ENCODE measurements at places on chromosomes 13 and 19.

DNA sequence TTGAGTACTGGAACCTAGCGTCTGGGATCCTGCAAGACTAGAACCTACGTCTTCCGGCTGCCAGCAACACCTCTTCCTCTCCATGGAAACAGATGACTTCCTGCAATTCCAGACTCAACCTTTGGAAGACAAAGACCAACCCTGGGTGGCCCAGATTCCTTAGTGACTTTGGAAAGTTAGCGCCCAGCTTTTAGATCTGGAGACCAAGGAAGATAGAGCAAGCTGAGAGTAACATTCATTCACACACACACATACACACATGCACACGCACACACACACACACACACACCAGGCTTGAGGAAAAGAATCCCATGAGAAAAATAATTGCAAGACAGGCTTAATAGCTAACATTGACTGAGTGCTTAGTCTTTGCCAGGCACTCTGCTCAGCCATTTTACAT is 788.9 kb downstream of the UQCRFS1 start:
- no peak for DNase-seq

- peak; percentile 32 for DNase-seq
Measured at GRCh38 chr19:44512326-44513298, 12.3 kb upstream of the ZNF180 start.

- DNase-seq, result no peak
Measured at GRCh38 chr19:47741544-47742140, 3.7 kb upstream of the NOP53 start.

- no peak for DNase-seq
Measured at GRCh38 chr13:50942630-50943311, 33.2 kb downstream of the RNASEH2B start.

DNA sequence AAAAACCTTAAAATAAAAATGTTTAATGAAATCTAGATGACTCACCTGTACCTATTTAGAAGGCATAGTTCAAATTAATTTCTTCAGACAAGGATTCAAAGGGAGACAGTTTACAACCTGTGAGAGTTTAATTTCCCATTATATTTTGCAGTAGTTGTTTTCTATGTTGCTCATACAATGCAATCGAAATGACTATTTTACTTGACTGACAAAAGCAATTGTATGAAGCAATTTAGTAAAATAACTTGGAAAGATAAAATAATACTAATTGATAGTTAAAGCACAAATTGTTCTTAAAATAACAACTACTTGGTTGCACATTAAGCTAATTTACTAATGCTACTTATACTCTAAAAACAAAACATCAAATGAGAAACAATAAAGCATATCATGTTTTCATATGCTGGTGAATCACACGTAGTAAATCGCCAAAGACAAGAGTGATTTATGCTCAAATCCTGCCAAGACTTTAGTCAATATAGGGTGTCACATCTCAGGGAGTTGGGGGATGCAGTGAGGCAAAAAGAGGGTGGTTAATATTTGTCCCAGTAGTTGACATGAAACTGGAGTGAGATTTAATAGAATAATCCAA is 6.4 kb downstream of the DACH1 start:
- no peak for DNase-seq

DNA sequence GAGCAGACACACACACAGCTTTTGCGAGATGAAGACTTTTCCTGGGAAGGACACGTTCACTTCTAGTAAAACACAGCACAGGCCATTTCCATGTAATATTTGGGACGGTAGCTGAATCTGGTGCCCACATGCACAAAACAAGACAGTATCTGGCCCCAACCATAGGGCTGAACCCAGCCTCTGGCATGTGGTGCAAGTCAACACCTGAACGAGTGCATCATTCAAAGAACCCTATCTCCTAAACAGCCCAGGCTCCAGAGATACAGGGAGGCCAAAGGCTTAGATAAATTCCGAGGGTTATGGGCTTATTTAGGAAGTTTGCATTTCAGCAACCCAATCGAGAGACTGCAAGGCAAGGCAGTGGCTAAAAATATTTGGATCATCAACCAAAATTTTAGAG is 2.7 kb upstream of the TFDP1 start:
- DNase-seq, result no peak

DNA sequence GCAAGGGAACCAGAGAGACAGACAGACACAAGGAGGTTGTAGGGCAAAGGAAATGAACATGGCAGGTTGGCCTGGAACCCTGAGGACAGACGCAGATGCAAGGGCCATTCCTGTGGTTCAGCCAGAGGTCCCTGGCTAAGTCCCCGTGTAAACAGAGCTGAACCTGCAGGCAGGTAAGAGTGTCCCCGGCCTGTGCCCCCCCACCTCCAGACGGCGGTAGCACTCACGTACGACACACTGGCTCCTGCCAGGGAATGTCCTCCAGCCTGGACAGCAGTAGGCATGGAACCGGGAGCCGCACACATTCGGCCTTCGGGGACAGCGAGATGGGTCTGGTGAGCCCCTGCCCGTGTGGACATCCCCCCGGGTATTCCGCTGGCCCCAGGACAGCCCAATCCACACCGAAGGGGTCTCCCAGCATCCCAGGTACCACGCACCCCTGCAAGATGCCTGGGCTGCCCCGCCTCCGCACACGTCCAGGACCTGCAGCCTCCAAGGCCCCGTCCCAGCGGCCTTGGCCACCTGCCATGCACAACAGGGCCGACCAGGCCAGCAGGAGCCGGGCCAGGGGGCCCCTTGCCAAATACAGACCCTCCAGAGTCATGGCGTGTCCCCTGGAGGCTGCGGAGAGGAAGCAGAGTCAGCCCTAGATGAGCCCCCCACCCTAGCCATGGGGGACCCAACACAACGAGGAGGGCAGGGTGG is 2.4 kb downstream of the FBN3 start:
- DNase-seq, result no peak
